ENCODE measurements at places on chromosomes 3 and 15. TPM values are rescaled to one million over a fixed set of nuclear protein-coding genes. Genes with fewer than 3 reads are reported as not detected.

DNA sequence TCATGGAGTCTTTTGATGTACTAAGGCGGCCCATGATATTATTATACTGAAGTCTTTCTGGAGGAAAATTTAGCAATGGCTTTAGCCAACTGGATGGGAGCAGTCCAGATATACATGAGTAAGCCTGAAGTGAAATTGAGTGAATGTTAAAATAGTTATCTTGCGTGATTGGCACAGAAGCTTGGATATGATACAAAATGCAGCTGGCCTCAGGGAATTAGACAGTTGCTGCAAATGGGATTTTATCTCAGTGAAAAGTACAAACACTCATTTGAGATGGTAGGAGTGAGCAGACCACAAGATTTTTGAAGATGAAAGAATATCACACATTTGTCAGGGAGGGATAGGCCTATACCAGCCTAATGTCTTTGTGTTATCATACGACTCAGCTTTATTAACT lies 8.9 kb downstream of the LMOD3 start:
- H3K4me1 ChIP-seq = no peaks in the 10 kb centered on the region
- H3K36me3 ChIP-seq = no peaks in the 10 kb centered on the region
- H3K4me3 ChIP-seq = no peak overlapping the region
- no peak overlapping the region for H3K27ac ChIP-seq

GRCh38 chr15:97156739-97157265 lies 803.7 kb upstream of the ARRDC4 start:
- DNase-seq = no peak
- no peak overlapping the region for H3K4me3 ChIP-seq
- H3K27me3 ChIP-seq = no peaks in the 10 kb centered on the region

- no peaks in the 10 kb centered on the region for H3K36me3 ChIP-seq
- no peaks in the 10 kb centered on the region for H3K27me3 ChIP-seq
- no peak overlapping the region for H3K27ac ChIP-seq
- no peak overlapping the region for H3K4me3 ChIP-seq
Observed at GRCh38 chr3:42019953-42020260, 58.0 kb upstream of the ULK4 start.

GRCh38 chr3:46835054-46835453 lies 28.2 kb downstream of the MYL3 start:
- no peaks in the 10 kb centered on the region for H3K36me3 ChIP-seq
- H3K4me3 ChIP-seq = no peak overlapping the region
- H3K4me1 ChIP-seq = no peaks in the 10 kb centered on the region
- no peak overlapping the region for H3K27ac ChIP-seq
- no peak for DNase-seq
- no peaks in the 10 kb centered on the region for H3K27me3 ChIP-seq

DNA sequence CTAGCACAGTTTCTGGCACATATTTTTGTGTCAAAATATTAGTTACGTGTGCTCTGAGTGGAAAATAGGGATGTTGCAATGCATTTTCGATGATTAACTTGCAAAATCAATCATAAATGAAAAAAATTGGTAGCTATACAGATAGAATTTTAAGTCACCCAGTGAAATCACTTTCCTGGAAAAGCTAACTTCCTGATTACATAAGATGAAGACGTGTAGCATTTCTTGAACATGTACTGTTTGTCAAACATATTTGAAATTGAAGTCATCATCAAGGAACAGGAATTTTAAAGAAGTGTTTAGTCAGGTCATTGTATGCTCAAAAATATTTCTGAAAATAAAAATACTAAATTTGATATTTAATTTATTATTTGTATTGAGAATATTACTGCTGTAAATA lies 977.7 kb downstream of the PLOD2 start:
- H3K27ac ChIP-seq = no peak overlapping the region
- H3K4me3 ChIP-seq = no peak overlapping the region
- H3K4me1 ChIP-seq = peaks cover 39% of the 10 kb centered on the region
- no peaks in the 10 kb centered on the region for H3K27me3 ChIP-seq
- no peak for DNase-seq
- H3K36me3 ChIP-seq = no peaks in the 10 kb centered on the region

IMPG2 gene
- 0.13 TPM for total RNA-seq

GHSR gene
- total RNA-seq = not detected

All from A673 (cell line).